ENCODE measurements at places on chromosomes 12 and 14.

- DNase-seq, result no peak
Measured at GRCh38 chr14:62674563-62675237, 370.6 kb downstream of the KCNH5 start.

GRCh38 chr12:29238822-29239291 is 89.8 kb downstream of the FAR2 start:
- DNase-seq, result no peak

GRCh38 chr12:111409780-111410430 is 4.2 kb downstream of the SH2B3 start:
- DNase-seq, result no peak

DNA sequence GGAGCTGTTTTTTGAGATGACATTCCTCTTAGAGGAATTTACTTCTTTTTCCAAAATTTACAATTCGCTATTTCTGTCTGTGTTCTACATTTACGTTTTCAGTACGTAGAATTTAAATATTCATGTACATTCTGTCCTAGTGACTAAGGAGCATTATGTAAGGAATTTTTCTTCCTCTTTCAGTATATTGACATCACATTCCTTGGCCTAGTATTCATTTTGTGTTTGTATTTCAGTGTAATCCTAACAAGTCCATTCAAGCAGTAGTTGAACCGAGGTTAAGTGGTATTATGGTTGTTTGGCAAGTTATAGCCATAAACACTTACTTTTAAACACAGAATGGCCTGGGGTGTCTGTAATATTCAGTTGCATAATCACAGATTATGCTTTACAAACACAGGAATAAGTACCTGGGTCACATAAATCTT is 465.2 kb downstream of the PCNX1 start:
- DNase-seq, result no peak

DNA sequence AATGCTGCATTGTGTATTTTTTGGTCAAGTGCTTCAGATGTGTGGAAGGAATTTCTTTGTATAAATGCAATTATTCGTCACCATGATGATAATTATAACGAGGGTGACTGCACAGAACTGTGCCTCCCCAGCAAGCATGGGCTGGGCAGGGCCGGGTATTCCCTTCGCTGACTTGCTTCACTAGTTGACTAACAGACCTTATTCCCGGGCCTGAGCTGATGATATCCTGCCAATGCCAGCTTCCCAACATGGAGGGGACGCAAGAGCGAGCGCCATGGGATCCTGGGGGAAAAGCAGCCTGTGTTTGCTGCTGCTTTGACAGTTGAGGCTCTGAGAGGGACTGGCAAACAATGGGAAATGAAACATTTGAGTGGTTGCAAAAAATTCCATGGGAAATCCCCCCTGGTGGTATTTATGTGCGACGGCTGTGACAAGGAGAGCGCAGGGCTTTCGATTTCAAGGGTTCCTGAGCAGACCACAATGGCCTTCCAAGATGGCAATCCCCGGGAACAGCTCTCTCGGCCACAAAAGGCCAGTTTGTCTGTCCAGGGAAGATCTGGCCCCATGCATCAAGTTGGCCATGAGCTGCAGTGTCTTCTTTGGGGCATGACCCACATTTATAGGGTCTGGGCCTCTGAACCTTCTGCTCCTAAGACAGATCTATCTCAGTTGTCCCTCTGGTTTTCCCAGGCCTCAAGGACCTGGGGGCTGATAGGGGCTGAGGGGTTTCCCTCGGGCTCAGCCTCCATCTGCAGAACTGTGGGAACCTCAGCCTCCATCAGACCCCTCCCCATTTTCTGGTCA is 21.9 kb upstream of the MAP1LC3B2 start:
- no peak for DNase-seq

GRCh38 chr12:51049525-51049924 is 1.4 kb downstream of the LETMD1 start:
- no peak for DNase-seq

- DNase-seq, result no peak
Measured at GRCh38 chr14:102785595-102785963, 8.3 kb downstream of the TRAF3 start.

- DNase-seq, result no peak
Measured at GRCh38 chr14:23183158-23183470, 346 bp downstream of the SLC7A8 start.

- DNase-seq, result no peak
Measured at GRCh38 chr14:53355581-53356112, 202.5 kb upstream of the DDHD1 start.

DNA sequence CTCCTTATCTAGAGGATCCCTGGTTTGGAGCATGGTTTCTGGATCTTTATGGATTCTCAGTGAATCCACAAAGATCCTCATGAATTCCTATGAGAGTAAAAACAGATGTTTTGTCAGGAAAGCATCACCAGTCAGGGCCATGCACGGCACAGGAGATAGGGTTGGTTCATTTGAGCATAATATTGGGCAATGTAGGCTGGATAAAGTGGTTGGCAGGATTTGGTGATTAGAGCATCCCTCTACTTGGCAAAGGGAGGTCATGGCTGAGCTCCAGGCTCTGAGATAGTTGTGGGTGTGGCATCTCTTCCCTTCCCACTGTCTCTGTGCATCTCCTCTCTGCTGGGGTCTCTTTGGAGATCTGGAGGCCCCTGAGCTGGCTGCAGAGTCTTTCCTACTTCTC is 149.8 kb downstream of the DACT1 start:
- no peak for DNase-seq

- no peak for DNase-seq
Measured at GRCh38 chr12:5582541-5582940, 150.6 kb downstream of the NTF3 start.

DNA sequence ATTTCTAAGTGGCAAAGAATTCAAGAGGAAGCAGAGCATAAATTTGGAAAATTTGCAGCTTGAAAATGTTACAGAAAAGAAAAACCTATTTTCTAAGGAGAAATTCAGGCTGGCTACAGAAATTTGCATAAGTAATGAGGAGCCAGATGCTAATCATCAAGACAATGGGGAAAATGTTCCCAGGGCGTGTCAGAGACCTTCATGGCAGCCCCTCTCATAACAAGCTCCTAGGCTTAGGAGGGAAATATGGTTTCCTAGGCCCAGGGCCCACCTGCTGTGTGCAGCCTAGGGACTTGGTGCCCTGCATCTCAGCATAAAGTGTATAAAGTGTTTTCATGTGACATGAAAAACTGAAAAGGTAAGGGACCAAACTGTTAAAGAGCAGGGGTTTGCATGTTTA is 1796.3 kb upstream of the FLRT2 start:
- no peak for DNase-seq

DNA sequence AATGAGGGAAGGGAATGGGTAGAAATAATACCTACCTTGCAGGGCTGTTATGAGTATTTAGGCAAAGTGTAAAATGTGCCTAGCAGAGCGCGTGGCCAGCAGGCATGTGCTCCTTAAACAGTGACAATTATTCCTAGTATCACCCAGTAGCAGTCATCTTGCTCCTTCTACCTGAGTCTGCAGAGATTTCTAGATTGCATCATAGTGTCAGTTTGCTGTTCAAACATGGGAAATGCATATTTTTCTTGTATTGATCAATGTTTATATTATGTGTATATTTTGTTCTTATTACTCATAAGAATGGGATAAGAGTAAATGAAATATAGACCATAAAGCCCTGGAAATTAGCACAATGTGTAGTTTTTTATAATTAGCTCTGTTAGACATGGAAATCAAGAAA is 37.3 kb upstream of the PLEKHG7 start:
- no peak for DNase-seq

DNA sequence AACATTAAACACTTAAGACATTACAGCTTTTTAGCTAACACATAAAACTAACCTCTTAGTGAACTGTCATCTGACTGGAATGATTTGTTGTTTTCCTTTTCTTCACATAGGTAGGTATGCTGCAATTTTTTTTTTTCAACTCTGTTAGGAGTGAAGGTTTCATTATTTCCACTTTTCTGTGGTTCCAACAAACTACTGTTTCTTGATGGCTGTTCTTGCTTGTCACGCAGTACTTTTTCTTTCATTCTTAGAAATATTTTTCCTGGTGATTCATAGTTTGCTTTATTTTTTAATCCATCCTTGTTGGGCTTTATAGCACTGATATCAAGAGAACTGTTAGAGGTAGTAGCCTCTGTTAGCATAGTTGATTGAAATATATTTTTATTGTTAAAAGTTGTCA is 6.3 kb downstream of the MIS18BP1 start:
- DNase-seq, result no peak

DNA sequence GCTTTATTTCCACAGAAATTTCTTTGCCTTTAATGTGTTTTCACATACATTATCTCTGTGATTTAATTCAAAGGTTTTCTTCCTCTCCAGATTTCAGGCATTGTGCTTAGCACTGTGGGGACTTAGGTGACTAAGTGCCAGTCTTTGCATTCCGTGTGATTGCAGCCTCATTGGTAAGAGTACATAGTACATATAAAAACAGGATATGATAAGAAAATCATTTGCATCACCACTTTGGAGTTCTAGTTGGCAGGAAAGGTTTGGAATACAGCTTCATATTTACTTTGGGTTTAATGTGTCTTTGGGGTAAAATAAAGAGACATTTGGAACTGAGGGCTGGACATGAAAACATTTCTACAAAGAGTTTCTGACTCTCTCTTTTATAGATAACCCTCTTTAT is 37.8 kb upstream of the C12orf75 start:
- DNase-seq, result no peak

GRCh38 chr14:77830692-77831091 is 30.8 kb downstream of the ADCK1 start:
- DNase-seq, result no peak

GRCh38 chr14:28240909-28241308 is 525.7 kb upstream of the FOXG1 start:
- DNase-seq, result no peak

DNA sequence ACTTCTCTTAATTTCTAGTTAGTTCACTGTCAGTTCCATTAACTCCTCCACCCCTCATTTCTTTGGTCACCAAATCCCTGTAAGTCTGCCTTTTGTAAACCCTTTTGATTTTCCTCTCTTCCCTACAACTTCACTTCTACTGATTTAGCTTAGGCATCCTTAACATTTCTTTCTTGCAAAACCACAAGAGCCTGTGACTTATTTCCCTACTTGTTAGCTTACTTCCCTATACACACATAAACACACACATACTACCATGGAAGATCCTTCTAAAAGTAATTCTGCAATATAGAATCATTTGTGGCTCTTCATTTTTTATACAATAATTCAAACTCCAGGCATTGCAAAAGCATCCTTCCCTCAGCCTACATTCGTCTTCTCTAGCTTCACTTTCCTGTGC is 494.3 kb upstream of the USP15 start:
- DNase-seq, result no peak

DNA sequence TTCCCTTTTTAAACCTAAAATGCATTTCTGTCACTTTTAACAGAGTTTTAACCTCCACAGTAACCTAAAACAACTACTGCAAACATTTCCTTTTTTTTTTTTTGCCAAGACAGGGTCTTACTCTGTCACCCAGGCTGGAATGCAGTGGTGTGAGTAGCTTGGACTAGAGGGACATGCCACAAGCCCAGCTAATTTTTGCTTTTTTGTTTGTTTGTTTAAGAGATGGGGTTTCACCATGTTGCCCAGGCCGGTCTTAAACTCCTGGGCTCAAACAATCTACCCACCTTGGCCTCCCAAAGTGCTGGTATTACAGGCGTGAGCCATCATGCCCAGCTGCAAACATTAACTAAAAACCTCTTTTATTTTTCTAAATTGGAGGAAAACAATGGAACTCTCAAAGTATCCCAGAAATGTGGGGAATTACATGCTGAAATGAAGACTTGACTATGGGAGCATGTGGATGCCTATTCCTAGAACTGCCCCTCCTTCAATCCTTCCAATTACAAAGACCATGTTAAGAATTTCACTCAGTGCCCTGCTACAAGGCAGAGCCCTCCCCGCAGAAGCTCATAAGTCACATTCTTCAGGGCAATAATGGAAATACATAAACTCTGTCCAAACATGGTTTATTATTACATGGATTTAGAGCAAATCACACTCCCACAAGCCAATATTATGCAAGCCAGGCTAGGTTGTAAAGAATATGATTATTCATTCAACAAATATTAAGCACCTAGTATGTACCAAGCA is 66.9 kb downstream of the C12orf56 start:
- no peak for DNase-seq

GRCh38 chr12:6620137-6620884 is 13.1 kb upstream of the CHD4 start:
- DNase-seq, result no peak

DNA sequence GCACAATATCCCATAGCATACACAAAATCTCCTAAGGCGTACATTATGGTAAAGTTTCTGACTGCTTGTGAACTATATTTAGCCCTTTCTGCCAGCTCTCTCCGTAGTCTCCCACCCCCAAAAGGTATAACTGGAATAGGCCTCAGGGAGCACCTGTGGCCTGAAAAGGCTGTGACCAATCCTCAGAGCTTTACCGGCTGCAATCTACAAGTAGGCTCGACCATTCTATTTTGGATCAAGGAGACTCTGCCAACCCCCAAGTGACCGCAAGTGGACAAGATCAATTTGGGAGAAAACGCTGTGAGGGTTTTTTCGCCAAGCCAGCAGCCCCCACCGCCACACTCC is 1.2 kb downstream of the PPTC7 start:
- DNase-seq, result no peak

GRCh38 chr12:32893043-32893442 is 3.5 kb downstream of the PKP2 start:
- DNase-seq, result no peak

DNA sequence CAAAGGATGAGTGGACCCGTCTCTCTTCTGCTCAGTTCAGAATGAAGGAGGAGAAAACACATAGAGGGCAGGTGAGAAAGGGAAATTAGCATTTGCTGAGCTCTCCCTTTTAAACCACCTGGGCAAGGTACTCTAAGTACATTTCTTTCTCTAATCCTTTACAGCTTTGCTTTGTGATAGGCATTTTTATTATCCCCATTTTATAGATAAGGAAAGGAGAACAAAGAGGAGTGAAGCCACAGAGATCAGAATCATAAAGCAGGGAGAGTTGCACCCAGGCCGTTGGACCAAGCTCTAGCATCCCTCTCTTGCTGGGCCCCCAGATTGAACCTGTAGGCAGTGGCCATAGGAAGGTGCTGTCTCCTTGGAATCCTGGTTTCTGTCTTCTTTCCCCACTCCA is 47.0 kb downstream of the VCPKMT start:
- DNase-seq, result no peak

GRCh38 chr12:51008329-51009055 is 17.7 kb downstream of the SLC11A2 start:
- no peak for DNase-seq

DNA sequence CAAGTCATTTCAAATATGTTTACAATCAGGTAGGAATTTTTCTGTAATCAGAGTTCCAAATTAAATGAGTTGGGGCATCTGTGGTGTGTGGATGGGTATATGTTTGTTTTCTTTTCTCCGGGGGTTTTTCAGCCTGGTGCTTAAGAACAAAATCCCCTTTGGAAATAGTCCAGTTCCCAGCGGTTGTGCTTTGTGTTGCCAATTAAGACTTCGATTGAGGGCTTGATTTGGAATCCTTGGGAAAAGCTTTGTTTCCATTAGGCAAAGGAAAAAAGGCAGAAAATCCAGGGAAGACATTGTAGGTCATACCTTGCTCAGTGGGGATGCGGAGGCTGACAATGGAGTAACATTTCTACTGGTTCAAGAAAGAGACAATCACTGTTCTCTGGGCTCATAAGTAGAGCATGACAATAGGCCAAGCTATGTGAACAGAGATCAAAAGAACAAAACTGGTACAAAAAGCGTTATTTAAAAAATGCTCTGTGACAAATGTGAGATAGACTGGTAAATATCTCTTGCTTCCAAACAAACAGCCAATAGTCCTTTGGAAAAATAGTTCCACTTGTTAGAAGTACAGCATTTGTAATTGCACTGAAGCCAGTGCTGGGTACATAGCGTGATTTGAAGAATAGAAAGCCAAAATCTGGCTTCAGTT is 79.7 kb downstream of the EML1 start:
- no peak for DNase-seq

GRCh38 chr14:80211153-80212022 is at the start of gene DIO2:
TSS of gene DIO2 (minus strand) at chr14:80211504. CDS start at chr14:80211472, 32 bp downstream.
- no peak for DNase-seq
